ENCODE measurements at places on chromosomes 1 and 21. TPM values are rescaled to one million over a fixed set of nuclear protein-coding genes. Genes with fewer than 3 reads are reported as not detected.

Gene KANK4
- 0.18 TPM for total RNA-seq

DNA sequence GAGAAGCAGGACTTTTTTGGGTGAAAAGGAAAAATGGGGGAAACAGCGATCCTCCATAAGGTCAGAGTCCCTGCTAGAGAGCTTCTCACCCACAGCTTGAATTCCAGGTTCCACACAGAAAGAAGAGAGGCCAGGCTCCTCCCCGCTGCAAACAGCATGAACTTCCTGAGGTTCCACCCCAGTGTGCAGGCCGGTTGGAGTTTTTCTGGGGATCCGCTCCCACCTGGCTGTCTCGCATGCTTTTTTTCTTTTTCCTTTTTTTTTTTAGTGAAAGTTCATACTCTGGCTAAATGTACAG lies 595.1 kb upstream of the ZP4 start:
- no peak for DNase-seq

GRCh38 chr1:167360120-167360519 lies 139.4 kb downstream of the POU2F1 start:
- no peak for DNase-seq

DNA sequence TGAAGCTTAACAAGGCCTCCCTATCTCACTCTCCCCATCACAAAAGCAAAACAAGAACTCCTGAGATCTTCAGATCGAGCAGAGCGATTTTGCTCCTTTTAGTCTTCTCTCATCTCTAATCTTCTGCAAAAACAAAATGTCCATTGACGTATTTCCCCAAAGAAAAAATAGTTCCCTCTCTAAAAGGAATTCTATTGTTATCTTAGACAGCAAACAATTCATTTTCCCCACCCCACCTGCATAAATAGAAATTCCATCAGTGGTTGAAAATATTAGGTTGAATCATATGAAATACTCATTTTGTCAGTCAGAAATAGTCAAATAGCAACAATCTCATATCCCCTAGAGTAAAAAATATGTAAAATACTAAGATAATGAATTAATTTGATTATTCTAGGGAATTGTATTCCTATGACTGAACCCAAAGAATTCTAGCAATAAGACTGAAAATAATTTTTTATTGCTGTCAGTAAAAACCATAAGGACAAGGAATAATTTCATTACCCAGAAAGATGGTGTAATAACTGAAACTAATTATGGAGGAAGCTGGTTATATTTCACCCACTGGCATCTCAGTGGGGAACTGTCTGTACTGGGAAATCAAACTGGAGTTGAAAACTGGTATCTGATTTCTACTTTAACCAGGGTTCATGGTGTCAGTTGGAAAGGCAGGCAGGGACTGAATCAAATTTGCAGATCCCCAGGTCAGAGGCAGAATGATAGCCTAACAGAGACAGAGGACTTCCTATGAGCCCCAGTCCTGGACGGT lies 51.3 kb downstream of the RHOU start:
- DNase-seq: no peak

- no peak for DNase-seq
Measured at GRCh38 chr1:212109728-212110127, 74.2 kb downstream of the DTL start.

- no peak for DNase-seq
Measured at GRCh38 chr1:111467865-111468716, 5.7 kb upstream of the C1orf162 start.

Gene ITLN2
- not detected for total RNA-seq

DNA sequence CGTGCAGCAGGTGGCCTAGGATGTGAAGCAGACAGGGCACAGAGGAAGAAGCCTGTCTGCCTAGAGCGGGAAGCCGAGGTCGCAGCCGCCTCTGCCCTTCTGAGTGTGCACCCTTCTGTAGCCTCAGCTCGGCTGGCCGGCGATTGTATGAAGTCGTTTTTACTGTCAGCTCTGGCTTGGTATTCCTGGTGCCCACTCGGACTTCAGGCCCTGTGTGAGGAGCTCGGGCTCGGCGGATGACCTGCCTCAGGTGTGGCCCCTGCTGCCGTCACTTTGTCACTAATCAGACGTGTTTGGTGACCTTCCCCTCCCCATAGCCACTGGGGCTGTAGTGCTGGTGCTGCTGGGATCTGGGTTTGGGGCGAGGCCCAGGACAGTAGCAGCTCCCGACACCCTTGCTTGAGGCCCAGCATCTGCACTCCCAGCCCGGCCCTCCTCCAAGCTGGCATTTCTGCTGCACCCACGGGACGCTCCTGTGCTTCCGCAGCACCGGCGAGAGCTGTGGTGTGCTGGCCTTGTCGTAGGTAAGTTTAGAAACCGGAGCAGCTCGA lies 18.1 kb downstream of the SLX9 start:
- DNase-seq: no peak

Data from Panc1 (cell line).